ENCODE measurements at places on chromosomes 6 and 20.

DNA sequence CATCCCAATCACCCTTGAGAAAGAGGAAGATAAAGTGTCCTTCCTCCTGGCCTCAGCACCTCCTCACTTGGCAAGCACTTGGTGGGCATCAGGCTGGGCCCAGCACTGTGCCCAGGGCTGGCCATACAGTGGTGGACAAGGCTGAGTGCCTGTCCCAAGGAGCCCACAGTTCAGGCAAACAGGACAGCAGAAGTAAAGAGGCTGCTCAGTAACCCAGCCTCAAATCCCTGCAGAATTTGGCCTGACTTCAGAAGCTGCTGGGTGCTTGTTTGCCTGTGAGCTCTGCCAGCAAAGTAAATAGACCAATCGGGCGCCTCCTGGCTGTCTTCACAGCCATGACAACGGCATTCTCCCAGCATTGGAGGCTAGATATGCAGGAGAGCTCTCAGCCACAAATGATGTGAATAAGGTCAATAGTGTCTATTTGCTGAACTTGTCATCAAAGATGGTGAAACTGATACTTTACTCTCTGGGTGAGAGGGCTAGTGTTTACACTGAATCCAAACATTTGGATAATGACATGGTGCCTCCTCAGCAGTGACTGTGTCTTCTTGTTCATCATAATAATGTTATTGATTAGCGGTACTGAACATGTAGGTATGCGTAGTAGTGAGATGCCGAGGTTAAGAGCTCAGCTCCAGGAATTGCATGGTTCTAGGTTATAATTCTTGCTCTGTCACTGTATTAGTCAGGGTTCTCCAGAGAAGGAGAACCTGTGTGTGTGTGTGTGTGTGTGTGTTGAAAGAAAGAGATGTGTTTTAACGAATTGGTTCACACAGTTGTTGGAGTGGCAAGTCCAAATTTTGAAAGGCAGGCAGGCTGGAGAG, 36.9 kb upstream of the FANCE start:
- peak; percentile 72 for DNase-seq

- peak; percentile 42 for DNase-seq
Measured at GRCh38 chr6:112153926-112154607, 66.7 kb downstream of the FAM229B start.

GRCh38 chr6:123533862-123534648, 102.7 kb downstream of the TRDN start:
- DNase-seq, result no peak

GRCh38 chr6:155274533-155274932, 10.7 kb downstream of the CLDN20 start:
- DNase-seq, result peak; percentile 49

- DNase-seq, result no peak
Measured at GRCh38 chr6:95686895-95687294, 109.6 kb downstream of the MANEA start.

Measured in A172 (cell line).